ENCODE measurements at places on chromosomes 12 and 14.

DNA sequence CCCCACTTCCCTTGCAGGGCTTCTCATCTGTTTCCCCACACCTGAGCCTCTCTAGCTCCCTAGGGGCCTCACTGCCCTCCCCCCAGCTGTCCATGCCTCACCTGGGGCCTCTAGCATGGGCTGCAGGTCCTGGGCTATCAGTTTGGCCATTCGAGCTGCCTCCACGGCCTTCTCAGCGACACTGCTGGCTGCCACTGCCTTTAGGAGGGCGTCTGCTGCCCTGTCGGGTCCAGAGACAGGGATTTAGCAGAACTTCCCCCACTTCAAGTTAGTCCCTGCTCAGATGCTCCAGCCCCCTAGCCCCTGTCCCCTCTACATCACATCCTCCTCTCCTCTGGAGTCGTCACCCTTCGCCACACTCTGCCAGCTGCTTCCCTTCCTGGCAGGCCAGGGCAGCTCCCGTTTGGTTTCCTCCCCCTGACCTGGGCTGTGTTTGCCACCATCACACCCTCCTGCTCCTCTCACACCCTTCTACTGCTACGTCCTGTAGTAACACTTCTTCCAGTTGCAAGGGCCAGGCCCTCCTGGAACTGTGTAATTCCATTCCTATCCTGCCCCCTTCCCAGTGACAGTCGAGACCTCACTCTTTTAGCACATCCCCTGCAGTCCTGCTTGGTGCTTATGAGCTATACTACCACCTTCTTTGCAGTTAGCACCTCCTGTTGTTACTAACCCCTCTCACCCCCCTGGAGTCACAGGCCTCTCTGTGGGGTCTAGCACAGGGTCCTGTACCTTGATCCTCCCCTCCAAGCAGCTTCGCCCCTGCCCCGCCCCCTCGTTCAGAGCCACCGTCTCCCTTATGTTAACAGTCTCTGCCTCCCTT is 4.3 kb upstream of the AP1G2 start:
- no peak for DNase-seq

- DNase-seq = no peak
Measured at GRCh38 chr12:18375131-18375530, 113.8 kb downstream of the PIK3C2G start.

- DNase-seq = no peak
Measured at GRCh38 chr14:51931308-51931707, 58.0 kb upstream of the RTRAF start.

DNA sequence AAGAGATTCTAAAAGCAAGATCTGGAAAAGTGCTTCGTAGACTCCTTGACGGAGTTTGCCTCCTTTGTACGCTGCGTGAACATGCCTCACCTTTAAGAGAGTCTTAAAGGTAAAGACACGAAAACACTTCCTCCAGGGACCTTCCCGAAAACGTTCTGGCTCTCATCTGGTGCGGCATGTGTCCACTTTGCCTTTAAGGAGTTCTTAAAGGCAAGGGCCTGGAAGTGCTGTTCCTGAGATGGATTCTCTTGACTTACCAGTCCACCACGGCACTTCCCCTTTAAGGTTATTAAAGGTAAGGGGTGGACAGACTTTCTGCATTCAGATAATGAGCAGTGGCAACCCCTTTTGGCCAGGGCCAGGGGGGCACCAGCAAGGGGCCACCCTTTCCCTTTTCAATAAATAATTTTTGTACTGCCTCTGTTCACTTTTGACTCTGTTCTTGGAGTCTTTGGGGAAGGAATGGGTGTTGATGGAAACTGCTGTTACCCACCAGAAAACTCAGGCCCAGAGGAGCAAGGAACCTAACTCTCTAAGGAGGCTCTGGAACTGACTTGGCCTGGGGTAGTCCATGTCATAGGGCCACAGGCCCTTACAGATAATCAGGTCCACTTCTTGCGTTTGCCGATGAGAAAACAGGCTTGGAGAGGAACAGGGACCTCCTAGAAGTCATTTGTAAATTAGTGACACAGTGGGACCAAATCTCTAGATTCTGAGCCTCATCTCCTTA is 4.4 kb downstream of the REM2 start:
- DNase-seq = no peak

All from AG04450 (cell line).